ENCODE measurements at places on chromosomes 5 and 9. TPM values are rescaled to one million over a fixed set of nuclear protein-coding genes. Genes with fewer than 3 reads are reported as not detected.
A peak's percentile ranks its signal among the peaks of the same experiment; 100 is the strongest.

GRCh38 chr9:83636813-83637212 is 13.9 kb downstream of the IDNK start:
- H3K27ac ChIP-seq: no peak overlapping the region
- H3K36me3 ChIP-seq: no peaks in the 10 kb centered on the region
- H3K4me1 ChIP-seq: no peaks in the 10 kb centered on the region
- H3K4me3 ChIP-seq: no peak overlapping the region
- no peak for DNase-seq

- H3K36me3 ChIP-seq: peaks cover 11% of the 10 kb centered on the region
- no peak overlapping the region for H3K4me3 ChIP-seq
- H3K27me3 ChIP-seq: no peaks in the 10 kb centered on the region
- no peak for DNase-seq
- peak overlapping the region; percentile 33 for H3K27ac ChIP-seq
- H3K4me1 ChIP-seq: peaks cover 46% of the 10 kb centered on the region
Measured at GRCh38 chr5:154199263-154199662, 8.7 kb downstream of the GALNT10 start.

DNA sequence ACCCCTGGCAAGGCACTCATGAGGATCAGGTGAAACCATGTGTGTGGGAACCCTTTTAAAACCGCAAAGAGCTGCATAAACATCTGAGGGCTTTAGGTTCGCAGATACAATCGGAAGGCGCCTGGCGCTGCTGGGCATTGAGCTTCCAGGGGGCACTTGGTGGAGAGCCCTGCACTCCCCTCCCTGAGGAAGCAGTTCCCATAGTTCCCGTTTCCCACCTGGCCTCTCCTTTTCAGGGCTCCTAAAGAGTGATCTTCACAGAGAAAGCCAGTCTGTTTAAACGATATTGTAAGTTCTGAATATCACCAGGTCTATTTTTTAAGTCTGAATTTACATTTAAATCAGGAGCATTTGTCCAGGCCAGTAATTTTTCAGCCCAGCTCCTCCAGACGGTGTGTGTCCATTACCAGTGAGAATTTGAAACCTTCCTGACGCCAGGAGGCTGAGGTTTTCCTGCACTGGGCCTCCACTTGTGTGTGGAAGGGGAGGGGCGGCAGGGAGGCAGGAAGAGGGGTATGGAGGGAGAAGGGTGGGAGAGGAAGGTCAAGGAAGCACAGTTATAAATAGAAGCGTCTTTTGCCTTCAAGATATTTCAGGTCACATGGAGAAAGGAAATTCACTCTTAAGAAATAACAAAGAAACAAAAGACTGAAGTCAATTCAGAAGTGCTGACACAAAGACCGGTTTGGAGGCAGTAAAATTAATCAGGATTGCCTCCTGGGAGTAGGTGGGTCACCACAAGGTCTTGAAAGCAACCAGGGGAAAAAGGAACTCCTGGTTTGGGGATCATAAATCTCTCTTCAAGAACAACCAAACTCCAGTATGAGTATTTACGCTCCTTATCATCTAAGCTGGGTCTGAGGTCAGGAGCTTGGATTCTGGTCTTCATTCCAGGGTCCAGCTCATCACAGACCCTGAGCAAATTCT is 14.3 kb upstream of the MGAT1 start:
- H3K4me1 ChIP-seq: peaks cover 15% of the 10 kb centered on the region
- DNase-seq: peak; percentile 69
- no peak overlapping the region for H3K4me3 ChIP-seq
- no peaks in the 10 kb centered on the region for H3K27me3 ChIP-seq
- H3K27ac ChIP-seq: no peak overlapping the region
- H3K36me3 ChIP-seq: no peaks in the 10 kb centered on the region

GRCh38 chr5:158786390-158786789 is 313.3 kb downstream of the EBF1 start:
- no peak overlapping the region for H3K27ac ChIP-seq
- H3K4me3 ChIP-seq: no peak overlapping the region
- no peaks in the 10 kb centered on the region for H3K36me3 ChIP-seq
- no peaks in the 10 kb centered on the region for H3K4me1 ChIP-seq
- no peaks in the 10 kb centered on the region for H3K27me3 ChIP-seq
- DNase-seq: no peak

C9 gene
- total RNA-seq: 0.07 TPM

DNA sequence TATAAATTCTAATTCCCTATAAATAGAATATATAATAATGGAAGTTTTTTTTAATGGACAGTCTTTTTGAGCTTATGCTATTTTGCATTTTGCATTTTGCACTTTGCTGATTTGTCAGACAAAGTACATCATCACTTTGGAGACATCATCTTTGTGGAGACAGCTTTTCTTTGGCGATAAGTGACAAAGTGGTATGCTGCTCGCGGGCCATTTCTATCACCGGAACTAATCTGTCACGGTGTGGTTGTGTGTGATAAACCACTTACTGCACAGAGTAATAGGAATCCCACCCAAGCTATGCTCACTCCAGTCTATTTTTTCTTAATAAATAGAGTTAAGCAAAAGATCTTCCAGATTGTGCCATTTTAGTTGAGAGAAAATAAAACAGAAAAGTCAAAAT is 133.1 kb downstream of the MACIR start:
- H3K4me1 ChIP-seq: no peaks in the 10 kb centered on the region
- no peak for DNase-seq
- H3K27me3 ChIP-seq: no peaks in the 10 kb centered on the region
- H3K36me3 ChIP-seq: no peaks in the 10 kb centered on the region
- H3K4me3 ChIP-seq: no peak overlapping the region

SPINK13 gene
- total RNA-seq: not detected

AQP7 gene
- 1.9 TPM for total RNA-seq

- H3K4me1 ChIP-seq: peaks cover 5% of the 10 kb centered on the region
- no peaks in the 10 kb centered on the region for H3K36me3 ChIP-seq
- H3K4me3 ChIP-seq: no peak overlapping the region
- no peak overlapping the region for H3K27ac ChIP-seq
- no peak for DNase-seq
Measured at GRCh38 chr5:8727396-8727795, 818.5 kb downstream of the SEMA5A start.

DNA sequence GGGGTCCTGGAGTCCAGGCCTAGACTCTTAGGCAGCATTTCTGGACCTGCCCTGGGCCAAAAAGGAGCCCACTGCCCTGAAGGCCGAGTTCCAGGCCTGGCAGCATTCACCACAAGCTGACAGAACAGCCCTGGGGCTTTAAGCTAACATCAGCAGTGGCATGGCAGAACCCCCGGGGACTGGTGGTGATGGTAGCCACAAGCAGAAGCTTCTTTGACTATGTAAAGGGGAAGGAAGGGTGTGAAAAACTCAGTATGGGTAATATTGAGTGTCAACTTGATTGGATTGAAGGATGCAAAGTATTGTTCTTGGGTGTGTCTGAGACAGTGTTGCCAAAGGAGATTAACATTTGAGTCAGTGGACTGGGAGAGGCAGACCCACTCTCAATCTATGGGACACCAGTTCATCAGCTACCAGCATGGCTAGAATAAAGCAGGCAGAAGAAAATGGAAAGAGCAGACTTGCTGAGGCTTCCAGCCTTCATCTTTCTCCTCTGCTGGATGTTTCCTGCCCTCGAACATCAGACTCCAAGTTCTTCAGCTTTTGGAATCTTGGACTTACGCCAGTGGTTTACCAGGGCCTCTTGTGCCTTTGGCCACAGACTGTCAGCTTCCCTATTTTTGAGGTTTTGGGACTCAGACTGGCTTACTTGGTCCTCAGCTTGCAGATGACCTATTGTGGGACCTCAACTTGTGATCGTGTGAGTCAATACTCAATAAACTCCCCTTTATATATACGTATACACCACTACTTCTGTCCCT is 661.0 kb upstream of the C9orf72 start:
- no peak for DNase-seq
- no peaks in the 10 kb centered on the region for H3K27me3 ChIP-seq
- no peaks in the 10 kb centered on the region for H3K36me3 ChIP-seq
- H3K4me1 ChIP-seq: peaks cover 15% of the 10 kb centered on the region
- H3K27ac ChIP-seq: peak overlapping the region; percentile 31

DNA sequence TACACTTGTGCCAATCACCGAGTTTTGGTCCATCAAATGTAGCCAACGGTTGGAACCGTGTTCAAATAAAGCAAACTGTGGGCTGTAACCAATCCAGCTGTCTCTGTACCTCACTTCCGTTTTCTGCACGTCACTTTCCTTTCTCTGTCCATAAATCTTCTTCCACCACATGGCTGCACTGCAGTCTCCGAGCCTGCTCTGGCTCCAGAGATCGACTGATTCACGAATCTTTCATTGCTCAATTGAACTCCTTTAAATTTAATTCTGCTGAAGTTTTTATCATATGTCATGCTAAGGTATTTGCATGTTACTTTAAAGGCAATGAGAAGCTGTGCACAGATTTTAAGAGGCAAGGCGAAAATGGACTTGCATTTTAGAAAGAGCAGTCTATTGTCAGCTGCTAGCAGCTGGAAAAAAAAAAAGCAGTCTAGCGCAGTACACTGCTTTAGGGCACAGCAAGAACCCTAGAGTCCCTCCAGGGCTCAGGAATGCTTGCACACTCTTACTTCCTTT is 13.2 kb downstream of the TTC39B start:
- H3K27ac ChIP-seq: no peak overlapping the region
- no peak for DNase-seq
- peaks cover 11% of the 10 kb centered on the region for H3K4me1 ChIP-seq

Measured in astrocyte (in vitro differentiated cells and primary cell).